ENCODE measurements at places on chromosomes 13 and 19.

GRCh38 chr13:113741191-113741668, 17.8 kb upstream of the TMEM255B start:
- no peak for DNase-seq

DNA sequence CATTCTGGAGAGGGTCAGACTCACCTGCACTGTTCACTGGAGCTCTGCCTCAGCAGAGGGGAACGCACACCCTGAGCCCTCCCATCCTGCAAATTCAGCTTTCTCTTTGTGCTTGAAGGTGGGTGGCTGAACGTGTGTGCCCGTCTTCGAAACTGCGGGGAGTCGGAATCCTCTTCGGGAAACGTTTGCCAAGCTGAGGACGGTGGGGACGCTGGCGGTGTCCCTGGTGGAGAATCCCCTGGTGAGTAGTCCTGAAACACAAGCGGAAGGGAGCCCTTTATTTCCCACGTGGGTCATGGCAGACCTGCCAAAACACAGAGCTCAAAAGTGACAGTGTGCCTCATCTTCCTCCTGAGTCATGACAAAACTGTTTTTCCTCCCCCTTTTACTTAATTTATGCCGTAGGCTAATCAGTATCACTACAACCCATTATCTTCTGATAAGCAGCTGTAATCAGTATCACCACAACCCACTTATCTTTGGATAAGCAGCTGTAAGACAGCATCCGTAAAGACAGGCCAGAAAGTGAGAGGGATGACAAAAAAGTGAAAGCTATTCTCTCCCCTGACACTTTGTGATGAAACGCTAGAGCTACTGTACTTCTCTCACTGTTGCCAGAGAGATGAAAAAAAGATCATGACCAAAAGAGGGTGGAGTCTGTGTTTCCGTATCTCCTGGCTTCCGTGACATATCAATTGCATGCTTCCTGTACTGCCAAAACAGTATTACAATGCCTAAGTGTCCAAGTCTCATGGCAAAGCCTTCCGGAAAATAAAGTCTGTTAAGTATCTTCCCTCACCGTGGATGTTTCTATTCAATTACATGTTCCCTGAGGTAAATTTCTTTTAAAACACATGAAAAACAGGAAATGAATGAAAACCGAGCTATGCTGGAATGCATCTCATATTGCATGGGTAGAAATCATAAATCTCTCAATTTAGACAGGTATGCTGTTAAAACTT, 155.5 kb downstream of the TBC1D4 start:
- DNase-seq = no peak

- DNase-seq = peak; percentile 69
Observed at GRCh38 chr19:480016-480855, 16.1 kb upstream of the MADCAM1 start.

DNA sequence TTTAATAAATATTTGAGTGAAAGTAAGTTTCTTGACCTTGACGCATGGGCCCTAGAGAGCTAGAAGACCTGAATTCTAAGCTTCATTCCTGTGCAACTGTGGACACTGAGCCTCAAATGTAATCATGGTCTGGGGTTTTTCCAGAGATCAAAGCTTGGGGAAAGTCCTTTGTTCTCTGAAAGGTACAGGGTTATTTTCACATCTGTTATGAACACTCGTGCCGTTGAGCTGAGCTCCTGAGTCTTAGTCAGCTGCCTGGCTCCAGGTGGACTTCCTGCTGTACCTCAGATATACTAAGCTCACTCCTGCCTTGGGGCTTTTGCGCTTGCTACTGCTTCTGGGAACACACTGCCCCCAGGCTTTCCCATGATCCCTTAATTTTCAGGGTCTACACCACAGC, 7.5 kb upstream of the ZBTB32 start:
- DNase-seq = no peak

- DNase-seq = no peak
Observed at GRCh38 chr19:17035842-17036424, 9.3 kb upstream of the CPAMD8 start.

- no peak for DNase-seq
Observed at GRCh38 chr13:113552786-113553434, 31.6 kb upstream of the TFDP1 start.

- DNase-seq = no peak
Observed at GRCh38 chr13:97621025-97621424, 187.1 kb downstream of the RAP2A start.

GRCh38 chr19:56217039-56217949, 15.2 kb downstream of the ZSCAN5C start:
- no peak for DNase-seq

DNA sequence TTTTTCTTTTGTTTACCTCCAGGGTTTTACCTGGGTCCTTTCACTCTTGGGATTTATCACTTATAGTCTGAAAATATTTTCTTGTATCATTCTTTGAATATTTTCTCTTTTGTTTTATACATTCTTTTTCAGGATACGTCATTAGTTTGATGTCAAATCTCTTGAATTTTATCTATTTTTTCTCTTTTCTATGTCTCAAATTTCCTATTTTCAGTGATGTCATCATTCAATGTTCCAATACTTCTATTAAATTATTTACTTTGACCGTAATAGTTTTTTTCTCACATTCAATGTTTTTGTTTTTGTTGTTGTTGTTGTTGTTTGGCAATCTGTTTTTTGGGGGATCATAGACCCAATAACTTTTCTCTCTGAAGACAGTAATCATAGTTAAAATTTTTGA, 83.5 kb downstream of the PRR20E start:
- DNase-seq = no peak

DNA sequence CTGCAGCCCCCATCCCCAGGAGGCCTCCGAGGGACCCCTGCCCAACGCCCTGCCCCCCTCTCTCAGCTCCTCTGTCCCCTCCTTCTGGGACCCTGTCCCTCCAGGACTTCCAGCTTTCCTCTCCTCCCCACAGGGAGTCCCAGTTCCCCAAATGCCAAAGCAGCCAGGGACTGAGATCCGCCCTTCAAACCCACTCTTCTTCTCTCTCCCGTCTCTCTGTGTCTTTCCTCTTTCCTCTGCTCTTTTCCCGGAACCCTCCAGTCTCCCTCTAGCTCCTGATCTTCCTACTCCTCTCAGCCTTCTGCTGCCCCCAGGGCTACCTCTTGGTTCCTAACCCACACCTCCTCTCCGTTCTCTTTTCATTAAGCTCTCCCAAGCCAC, 377 bp downstream of the CA11 start:
- DNase-seq = no peak

GRCh38 chr13:23766283-23766682, 122.9 kb downstream of the MIPEP start:
- no peak for DNase-seq

DNA sequence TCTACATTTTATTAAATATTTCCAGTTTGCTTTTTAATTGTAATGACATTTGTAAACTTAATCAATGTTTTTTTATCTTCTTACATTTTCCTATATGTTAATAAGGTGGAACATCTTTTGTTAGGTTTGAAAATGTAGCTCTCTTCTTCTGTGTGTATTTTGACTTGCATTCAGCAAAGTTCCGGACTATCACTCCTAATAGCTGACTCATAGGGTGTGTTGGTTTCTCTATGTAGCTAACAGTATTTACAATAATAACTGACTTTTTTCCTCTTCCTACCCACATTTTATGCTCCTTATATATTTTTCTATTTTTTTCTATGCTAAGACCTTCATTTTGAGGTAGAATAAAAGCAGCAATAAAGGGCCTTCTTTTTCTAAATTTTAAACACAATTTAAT, 28.1 kb downstream of the MYO16 start:
- no peak for DNase-seq

DNA sequence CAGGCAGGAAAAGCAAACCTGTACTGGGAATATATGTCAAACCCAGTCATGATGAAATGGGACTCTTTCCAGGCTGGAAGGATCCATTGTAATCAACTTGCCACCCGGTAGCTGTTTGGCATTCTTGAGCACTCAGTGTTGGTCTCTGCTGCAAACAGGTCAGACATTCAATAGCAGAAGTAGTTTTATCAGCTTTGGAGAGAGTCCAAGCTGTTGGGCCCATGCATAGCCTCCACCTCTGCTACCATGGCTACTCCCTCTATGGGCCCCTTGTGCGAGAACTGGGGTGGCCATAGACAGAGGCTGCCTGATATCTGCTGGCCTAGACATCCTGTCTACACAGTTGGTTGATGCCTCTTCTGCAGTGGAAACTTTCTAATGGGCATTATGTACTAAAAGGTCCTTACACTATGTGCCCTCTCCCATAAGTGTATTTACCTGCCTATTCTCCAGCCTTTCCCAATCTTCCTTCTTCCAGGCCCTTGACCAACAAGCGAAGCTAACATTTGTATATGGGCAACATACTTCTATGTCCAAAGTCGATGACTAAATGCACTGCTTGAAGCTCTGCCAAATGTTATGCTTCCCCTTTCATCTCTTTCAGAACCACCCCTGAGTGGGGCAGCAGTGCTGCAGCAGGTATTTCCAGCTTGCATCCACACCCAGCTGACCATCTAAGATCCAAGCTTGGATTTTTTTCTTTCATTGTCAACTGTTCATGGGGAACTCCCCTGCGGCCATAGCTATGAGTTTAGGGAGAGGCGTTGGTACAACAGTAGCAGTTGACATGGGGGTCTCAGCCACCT, 5.3 kb upstream of the RNF6 start:
- DNase-seq = no peak

DNA sequence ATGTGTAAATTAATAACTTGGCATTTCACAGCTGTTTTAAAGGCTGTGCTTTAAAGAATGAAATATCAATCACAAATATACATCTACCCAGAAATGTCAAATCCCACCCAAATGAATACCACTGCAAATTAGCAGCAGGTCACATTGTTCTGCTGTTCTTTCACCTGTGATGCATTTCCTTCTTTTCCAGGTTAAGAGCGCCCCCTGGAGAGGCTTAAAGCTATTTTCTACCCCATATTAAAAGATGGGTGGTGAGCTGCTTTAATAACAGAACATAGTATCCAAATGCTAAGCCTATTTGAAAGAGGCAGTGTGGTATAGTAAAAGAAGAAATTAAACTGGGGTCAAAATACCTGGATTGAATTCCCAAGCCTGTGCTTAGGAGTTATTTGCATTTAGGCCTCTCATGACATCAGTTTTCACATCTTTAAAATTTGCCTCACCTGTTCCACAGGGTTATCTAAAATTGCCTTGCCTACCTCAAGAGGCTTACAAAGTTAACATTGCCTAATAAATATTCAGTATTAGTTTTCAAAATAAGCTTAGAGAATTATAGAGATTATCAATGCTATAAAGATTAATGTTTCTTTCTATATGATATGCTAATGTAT, 396.9 kb upstream of the SLITRK5 start:
- DNase-seq = no peak

- peak; percentile 85 for DNase-seq
Observed at GRCh38 chr13:111210544-111211469, 95.7 kb downstream of the ARHGEF7 start.

DNA sequence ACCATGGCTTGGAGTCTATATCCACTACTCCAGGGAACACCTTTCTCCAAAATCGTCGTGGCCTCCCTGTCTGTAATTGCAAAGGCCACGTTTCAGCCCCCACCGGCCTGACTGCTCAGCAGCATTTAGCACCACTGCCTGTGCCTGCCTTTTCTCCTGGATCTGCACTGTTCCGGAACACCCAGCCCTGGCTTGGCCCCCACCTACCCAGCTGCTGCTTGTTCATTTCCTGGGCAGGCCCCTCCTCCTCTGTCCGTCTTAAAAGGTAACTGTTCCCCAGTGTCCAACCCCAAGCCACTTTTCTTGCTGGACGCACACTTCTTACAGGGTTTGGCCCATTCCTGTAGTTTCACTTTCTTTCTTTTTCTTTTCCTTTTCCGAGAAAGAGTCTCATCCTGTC, 8.5 kb upstream of the SYT5 start:
- no peak for DNase-seq

- no peak for DNase-seq
Observed at GRCh38 chr13:77745784-77746183, 48.3 kb downstream of the SLAIN1 start.

DNA sequence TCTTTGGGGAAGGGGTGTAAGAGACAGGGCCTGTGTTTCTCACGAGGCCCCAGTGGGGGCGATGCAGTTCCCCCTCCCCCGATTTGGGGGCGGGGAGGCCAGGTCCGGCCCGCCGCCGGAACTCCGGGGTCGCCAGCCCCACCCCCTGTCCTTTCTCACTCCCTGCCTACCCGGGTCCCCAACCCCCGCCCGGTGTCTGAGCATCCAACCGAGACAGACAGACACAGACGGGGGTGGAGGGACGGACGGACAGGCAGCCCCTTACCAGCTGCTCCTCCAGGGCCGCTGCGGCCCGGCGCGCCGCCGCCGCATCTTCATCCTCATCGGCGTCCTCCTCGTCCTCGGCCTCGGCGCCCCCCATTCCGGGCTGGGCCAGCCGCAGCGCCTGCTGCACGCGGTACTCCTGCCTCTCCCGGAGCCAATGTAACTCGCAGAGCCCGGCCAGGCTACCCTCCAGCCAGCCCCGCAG, 397 bp downstream of the DACT3 start:
- DNase-seq = peak; percentile 84

GRCh38 chr13:77389625-77390000, 62.7 kb upstream of the MYCBP2 start:
- no peak for DNase-seq

All from posterior cingulate gyrus (tissue), 11 donors.